Muscle of arm (tissue), 14 donors: ENCODE measurements at places on chromosomes 16 and 17. TPM values are rescaled to one million over a fixed set of nuclear protein-coding genes. Genes with fewer than 3 reads are reported as not detected.

Gene COQ9
- 58.6 TPM for polyA plus RNA-seq

Gene CCL2
- 80.6 TPM for polyA plus RNA-seq

DNA sequence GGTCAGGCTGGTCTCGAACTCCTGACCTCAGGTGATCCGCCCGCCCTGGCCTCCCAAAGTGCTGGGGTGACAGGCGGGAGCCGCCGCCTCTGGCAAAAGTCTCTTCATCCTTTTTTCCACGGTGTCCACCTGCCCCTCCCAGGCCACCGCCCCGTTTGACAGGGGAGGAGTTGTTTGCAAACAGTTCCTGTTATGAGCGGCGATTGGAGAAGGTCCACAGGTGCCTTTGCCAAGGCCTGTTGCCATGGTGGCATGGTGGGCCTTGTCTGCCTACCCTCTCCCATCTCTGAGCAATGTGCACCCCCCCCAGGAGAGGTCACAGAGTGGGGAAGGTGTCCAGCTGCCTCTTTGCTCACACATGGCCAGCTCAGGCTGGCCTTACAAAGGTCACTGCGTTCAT is 16.0 kb upstream of the RAP1GAP2 start:
- no peak for DNase-seq

DNA sequence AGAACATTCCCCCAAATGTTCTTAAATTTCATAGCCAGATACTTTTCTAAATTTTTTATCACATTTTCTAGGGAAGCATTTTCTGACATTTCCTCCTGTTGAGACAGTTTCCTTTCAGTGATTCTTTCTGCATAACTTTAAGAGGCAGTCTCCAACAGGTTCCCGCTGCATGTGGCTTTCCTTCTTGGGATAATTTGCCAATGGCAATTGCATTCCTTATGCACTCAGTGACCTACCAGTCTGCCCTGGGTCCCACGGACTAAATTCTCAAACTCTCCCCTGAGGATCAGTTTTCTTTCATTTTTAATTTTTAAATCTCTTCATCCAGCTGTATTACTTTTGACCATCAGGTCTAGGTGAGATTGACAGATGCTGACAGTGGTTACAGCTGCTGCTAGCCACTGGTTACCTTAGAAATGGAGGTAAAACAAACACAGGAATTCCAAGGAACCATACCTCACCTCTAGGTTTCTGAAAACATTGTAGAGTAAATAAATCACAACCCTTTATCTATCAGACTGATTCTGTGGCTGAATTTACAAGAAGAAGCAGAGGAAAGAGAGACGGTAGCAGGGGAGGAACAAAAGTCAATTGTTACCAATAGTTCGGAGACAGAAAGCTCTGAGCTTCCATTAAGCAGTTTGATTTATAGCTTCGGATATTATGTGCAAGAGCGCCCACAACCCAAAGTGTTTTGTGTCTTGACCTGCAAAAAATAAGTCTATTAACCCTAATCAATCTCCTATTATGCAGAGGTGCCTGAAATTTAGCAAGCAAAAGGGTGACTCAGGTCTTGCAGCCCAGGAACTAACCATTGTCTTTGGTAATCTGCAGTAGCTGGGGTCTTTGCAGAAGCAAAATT is 216.0 kb downstream of the PMP22 start:
- no peak for DNase-seq

GRCh38 chr17:76250141-76250540 is 9.8 kb upstream of the RNF157 start:
- no peak for DNase-seq

Gene CPHXL2
- polyA plus RNA-seq: not detected

- DNase-seq: no peak
These were observed 3.0 kb downstream of the TNK1 start for GRCh38 chr17:7383742-7384488.

DNA sequence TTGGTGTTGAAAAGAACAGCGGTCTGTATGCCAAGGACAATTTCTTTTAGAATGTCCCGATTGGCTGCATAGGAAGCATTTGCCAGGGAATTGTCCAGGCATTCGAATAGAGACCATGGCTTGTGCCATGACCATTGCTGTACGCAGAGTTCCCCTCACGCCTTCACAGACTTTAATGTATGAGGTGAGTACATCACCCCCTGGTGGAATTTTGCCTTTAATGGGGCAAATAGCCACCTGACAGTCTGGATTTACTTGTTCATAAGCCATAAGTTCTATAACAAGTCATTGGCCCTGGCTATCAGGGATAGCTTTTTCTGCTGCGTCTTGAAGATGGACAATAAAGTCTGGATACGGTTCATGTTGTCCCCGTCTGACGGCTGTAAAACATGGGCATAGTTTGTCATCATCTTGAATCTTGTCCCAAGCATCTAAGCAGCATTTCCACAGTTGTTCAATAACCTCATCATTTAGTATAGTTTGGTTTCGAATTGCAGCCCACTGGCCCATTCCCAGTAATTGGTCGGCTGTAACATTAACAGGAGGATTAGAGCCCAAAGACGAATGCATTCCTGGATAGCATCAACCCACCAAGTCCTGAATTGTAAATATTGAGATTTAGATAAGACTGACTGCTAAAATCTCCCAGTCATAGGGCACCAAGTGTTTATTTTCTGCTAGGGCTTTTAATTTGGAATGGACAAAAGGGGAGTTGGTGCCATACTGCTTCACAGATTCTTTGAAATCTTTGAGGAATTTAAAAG is 67.7 kb upstream of the ARL4D start:
- no peak for DNase-seq
